ENCODE measurements at places on chromosomes 3 and 15.

GRCh38 chr15:100918690-100919480 lies at the start of gene LRRK1:
Gene LRRK1, plus strand, starts transcription at chr15:100919357. Its CDS starts 5,276 bp downstream, at chr15:100924633.
- DNase-seq: no peak

- DNase-seq: no peak
These were observed 177.4 kb upstream of the LINGO1 start for GRCh38 chr15:77810130-77810571.

GRCh38 chr15:37837276-37837675 lies 97.2 kb upstream of the TMCO5A start:
- DNase-seq: peak; percentile 25

GRCh38 chr15:93035092-93035915 lies 53.7 kb downstream of the RGMA start:
- DNase-seq: no peak

DNA sequence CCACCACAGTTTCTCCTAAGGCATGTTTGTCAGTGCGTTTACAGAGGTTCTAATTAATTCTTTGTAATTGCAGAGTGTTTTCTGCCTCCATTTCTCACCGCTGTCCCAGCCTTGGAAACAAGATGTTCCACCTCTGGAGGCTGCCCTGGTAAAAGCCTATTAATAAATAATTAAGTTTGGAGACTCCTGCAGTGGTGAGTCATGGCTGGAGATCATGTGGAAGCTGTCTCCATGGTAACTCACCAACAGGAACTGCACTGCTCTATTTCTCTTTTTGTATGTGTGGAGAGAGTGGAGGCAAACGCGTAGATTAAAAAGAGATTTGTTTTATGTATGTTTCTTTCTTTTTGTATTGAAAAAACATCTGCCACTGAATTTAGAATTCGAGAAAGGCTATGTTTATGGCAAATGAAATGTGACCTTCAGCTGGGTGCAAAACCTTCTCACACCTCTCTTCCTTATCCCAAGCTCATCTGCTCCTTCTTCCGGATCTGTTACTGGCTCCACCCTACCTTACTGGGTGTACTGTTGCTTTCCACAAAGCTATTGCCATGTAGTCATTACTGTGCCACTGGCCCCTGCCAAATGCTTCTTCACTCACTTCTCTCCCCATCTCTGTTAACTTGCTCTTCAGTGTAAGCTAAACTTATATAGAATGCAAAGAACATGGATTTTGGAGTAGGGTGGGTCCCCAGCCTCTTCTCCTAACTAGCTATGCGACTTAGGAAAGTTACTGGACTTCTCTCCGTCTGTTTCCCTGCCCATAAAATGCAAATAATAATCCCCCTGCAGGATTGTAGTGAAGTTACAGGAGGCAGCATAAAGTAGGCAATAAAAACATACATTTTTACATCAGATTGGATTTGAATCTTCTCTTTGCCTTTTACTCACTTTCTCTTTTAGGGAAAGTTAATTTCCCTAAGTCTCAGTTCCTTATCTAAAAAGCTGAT lies 778.5 kb downstream of the NTRK3 start:
- DNase-seq: no peak

GRCh38 chr3:173725507-173725906 lies 328.0 kb downstream of the NLGN1 start:
- DNase-seq: no peak

GRCh38 chr3:128794770-128795649 lies 69.0 kb downstream of the RAB7A start:
- peak; percentile 39 for DNase-seq

GRCh38 chr3:47989981-47990440 lies 26.2 kb downstream of the MAP4 start:
- peak; percentile 59 for DNase-seq

GRCh38 chr15:82966671-82967071 lies 14.2 kb upstream of the HOMER2 start:
- DNase-seq: no peak

DNA sequence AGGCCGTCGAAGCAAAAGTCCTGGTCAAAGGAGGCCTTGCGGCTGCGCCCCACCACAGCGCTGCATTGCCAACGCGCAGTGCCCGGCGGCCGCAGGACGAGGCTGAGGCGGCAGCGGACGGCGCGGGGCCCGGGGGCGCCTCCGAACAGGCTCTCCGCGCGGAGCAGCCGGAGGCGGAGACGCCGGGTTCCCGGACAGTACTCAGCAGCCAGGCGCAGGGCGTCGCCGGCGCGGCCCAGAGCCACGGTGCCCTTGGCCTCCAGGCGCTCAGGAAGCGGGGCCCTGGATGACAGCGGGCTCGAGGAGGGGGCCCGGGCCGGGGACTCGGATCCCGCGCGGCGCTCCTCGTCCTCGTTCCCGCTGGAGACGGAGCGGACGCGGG lies 1.1 kb downstream of the C2CD4B start:
- DNase-seq: no peak

DNA sequence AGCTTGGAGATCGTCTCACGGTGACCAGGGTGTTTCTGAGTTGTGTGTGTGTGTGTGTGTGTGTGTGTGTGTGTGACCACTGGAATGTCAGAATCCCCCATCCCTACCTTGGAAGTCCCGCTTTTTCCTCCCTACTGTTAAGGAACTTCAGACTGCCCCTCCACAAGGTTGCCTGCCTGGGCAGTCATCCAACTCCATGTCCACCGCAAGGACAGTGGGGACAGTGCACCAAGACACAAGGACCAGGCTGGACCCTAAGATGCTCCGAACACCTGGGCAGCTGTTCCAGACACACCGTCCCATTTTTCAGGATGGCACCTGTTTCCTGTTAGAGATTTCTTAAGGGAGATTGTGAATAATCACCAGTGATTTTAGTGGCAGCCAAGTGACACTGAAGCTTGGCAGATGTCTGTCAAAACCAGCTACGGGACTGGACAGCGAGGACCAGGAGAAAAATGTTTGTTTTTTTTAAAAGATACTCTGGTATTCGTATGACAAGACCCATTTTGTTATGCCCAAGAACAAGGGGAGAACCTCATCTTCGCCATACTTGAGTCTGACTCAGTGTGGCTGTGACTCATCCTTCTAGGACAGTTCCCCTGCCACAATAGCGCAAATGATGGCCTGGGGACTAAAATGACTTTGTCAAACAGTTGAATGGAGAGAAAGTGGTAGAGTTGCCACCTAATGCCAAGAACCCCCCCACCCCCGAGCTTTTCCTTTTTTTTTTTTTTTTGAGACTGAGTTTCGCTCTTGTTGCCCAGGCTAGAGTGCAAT lies 15.5 kb downstream of the PAQR9 start:
- no peak for DNase-seq

DNA sequence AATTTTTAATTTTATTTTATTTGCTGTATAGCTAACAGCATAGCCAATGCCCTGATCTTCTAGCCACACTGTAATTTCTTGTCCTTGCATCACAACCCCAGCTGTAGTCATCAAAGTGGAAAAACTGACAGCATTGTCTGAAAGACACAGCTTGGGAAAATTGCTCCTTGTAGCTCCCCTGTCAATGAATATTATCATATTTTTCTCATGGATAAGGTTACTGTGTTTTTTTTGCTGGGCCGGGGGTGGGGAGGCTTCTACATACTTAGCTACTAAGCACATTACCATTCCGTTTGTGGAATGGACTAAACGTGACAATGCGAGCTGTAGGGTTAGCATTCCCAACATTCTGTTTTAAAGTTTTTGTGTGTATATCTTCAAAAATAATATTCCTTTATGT lies 381.3 kb downstream of the TIGIT start:
- DNase-seq: no peak

- no peak for DNase-seq
These were observed 737 bp upstream of the ITPR1 start for GRCh38 chr3:4492208-4493013.

DNA sequence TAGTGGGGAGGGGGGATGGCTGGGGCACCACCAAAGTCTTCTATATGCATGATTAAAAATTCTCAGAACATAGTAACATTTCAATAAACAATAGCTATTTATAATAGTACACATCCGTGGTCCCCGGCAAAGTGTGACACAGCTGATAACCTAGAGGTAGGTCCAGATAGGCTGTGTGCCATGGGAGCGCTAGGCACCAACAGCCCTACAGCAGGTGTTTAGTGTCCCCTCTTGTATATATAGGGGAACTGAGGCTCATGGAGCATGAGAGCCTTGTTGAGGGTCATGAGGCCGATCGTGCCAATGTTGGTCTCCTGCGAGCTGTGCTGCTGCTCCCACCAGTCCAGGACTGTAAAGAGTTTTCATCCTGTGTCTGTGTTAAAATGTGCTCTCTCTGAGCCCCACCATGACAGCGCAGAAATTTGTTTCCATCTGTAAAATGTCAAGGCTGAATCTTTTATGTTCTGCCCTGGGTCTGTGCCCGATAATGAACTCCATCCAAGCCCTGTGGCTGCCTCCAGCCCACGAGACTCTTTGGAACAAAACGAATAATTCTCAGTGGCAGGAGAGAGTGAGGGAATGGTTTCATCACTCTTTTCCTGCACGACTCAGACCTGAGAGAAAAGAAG lies 14.5 kb downstream of the TMEM158 start:
- no peak for DNase-seq

- no peak for DNase-seq
These were observed 288.9 kb downstream of the ZNF385D start for GRCh38 chr3:21462141-21462540.

- no peak for DNase-seq
These were observed 129.1 kb downstream of the ATP10A start for GRCh38 chr15:25733856-25734679.

- DNase-seq: no peak
These were observed 137.3 kb downstream of the SSR3 start for GRCh38 chr3:156417559-156418132.

GRCh38 chr3:41186297-41186696 lies 13.0 kb upstream of the CTNNB1 start:
- no peak for DNase-seq

GRCh38 chr3:128547368-128547987 lies 54.5 kb upstream of the GATA2 start:
- no peak for DNase-seq

- no peak for DNase-seq
These were observed 552.3 kb downstream of the NTRK3 start for GRCh38 chr15:87704276-87704675.

All from spinal cord (tissue), 10 donors.